ENCODE measurements at places on chromosomes 7 and 10. TPM values are rescaled to one million over a fixed set of nuclear protein-coding genes. Genes with fewer than 3 reads are reported as not detected.

The DLX6 gene
- total RNA-seq: 7.3 TPM

The EMX2 gene
- 1.5 TPM for total RNA-seq

The KLF14 gene
- 0.93 TPM for total RNA-seq

The SEC24C gene
- 77.8 TPM for total RNA-seq

The CPXM2 gene
- 17.5 TPM for total RNA-seq

The CCDC172 gene
- total RNA-seq: 31.4 TPM

The IFIT1B gene
- total RNA-seq: not detected

The MYL10 gene
- not detected for total RNA-seq

The GRM3 gene
- 0.47 TPM for total RNA-seq

DNA sequence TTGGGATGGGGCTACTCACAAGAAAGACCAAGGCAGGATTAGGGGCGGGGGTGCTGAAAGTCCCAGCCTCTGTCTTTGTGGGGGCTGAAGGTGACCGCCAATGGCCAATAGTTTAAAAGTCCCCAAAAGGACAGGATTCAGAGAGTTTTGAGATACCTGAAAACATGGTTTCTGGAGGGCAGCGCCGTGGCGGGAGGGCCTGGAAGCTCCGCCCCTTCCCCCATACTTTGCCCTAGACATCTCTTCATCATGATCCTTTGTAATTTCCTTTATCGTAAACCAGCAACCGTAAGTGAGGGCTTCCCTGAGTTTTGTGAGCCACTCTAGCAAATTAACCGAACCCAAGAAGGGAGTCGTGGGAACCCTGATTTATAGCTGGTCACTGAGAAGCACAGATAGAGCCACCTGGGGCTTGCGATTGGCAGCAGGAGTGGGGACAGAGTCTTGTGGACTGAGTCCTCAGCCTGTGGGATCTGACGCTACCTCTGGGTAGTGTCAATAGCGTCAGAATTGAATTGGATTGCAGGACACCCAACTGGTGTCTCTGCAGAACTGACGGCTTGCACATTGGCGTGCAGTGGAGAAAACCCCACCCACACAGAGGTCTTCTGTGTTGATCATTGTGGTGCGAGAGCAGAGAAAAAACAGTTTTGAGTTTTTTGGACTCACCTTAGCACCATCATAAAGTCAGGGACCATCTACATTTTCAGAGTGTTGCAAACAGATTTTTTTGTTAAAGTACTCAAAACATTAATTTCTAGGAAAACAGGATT is 169.3 kb downstream of the USP6NL start:
- DNase-seq: no peak

DNA sequence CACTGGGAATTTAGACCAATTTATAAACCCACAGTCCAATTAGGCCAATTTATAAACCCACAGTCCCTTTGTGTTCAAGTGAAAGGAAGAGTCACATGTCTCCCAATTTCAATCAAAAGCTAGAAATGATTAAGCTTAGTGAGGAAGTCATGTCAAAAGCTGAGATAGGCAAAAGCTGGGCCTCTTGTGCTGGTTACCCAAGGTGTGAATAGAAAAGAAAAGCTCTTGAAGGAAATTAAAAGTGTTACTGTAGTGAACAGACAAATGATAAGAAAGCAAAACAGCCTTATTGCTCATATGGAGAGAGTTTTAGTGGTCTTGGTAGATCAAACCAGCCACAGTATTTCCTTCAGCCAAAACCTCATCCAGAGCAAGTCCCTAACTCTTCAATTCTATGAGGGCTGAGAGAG is 245.0 kb downstream of the HDAC9 start:
- DNase-seq: no peak

DNA sequence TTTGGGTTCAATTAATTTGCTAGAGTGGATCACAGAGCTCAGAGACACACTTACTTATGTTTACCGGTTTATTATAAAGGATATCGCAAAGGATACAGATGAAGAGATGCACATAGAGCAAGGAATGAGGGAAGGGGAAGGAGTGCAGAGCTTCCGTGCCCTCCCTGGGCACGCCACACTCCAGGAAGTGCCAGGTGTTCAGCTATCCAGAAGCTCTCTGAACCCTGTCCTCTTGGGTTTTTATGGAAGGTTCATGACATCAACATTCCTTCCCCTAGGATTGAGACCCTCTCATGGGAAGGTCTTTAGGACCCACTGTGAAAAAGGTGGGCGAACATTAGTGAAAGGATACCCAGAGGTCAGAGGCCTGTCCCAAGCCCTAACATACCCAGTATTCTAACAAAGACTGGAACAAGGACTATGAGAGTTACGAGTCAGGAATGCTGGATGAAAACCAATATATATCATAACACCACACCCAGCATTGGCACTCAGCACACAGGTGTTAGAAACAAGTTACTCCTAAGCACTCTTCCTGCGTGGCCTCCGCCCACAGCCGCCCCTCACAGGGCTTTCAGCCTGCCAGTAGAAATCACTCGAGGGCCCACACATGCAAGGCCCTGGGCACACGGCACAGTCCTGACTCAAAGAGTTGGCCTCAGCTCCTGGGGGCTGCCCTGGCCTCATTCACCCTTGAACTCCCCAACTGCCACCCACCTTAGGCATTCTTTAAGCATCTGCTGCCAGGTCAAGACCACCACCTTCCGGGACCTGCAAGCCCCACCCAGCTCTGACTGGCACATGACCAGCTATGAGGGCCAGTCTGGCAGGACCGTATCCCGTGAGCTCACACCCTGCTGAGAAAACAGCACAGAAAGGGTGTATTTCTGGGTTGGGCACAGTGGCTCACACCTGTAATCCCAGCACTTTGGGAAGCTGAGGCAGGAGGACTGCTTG is 5.6 kb upstream of the AIFM2 start:
- no peak for DNase-seq

- DNase-seq: no peak
Observed at GRCh38 chr10:126854726-126855495, 50.3 kb upstream of the DOCK1 start.

GRCh38 chr10:381805-382204 is 246.6 kb downstream of the ZMYND11 start:
- DNase-seq: peak; percentile 4

DNA sequence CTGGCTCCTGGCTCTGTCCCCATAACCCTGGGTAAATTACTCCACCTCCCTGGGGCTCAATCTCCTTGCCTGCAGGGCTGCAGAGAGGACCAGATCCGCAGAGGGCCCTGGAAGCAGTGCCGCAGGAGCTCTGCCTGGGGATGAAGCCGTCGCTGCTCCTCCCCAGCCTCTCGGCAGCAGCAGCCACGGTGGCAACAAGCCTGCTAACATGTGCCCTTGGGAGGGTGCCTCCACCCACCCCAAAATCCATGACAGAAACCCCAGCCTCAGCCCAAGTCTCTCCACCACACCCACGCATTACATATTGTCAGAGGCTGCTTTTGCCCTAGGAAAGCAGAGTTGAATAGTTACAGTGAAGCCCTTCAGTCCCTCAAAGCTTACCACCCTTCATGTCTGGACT is 486.4 kb upstream of the FOXK1 start:
- no peak for DNase-seq

- DNase-seq: no peak
Observed at GRCh38 chr10:74234569-74234968, 83.5 kb downstream of the ADK start.

DNA sequence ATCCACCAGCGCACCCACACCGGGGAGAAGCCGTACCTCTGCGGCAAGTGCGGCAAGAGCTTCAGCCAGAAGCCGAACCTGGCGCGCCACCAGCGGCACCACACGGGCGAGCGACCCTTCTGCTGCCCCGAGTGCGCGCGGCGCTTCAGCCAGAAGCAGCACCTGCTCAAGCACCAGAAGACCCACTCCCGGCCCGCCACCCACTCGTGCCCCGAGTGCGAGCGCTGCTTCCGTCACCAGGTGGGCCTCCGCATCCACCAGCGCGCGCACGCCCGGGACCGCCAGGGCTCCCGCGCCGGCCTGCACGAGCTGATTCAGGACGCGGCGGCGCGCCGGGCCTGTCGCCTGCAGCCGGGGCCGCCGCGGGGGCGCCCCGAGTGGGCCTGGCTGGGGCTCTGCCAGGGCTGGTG is 17.7 kb downstream of the ZNF775 start:
- no peak for DNase-seq

DNA sequence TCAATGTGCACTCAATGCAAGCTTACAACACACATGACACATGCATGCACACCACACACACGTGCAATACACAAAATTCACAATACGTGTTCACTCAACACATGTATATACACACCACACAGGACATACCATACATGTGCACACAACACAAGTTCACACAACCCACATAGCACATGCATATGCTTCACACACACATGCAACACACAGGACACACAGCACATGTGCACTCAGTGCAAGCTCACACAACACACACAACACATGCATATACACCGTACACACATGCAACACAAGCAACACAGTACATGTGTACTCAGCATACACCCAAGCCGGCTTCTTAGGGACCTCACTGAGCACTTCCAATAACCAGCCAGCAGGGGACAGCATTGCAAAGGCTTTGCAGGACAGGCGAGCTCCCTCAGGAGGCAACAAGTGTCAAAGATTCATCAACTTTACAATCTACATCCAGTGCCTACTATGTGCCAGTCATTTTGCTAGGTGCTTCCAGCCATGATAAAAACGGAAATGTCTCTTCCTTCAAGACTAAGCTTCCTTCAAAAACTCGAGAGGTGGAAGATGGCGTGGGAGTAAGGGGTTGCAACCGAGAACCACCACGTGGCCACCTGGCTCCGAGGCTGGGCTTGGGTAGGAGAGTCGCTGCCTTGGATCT is 61.1 kb downstream of the JCAD start:
- DNase-seq: peak; percentile 90

GRCh38 chr10:5812283-5813090 is 747 bp downstream of the GDI2 start:
- DNase-seq: peak; percentile 43

DNA sequence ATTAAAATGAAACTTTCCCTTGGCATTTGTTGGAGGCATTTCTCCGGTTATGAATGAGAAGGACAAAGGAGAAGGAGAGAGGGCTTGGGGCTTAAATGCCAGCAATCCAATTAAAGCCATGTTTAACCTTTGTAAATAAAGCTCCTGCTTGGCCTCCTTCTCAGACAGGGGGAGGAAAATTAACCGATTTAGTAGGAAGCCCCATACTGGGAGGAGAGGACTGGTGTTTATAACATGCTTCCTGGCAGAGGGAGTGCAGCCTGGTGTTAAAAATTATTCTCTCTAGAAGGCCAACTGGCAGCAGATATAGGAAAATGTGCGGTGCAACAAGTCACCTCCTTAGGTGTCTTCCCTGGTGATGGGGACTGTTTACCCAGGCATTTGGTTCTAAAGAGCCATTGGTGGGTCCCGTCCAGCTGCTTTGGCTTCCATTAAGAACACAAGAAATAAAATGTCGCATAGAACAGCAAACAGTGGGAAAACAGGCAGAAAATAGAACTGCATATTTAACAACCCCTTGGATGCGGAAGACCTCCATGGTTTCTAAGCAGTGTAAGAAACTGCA is 846.5 kb downstream of the TYW1 start:
- DNase-seq: no peak

DNA sequence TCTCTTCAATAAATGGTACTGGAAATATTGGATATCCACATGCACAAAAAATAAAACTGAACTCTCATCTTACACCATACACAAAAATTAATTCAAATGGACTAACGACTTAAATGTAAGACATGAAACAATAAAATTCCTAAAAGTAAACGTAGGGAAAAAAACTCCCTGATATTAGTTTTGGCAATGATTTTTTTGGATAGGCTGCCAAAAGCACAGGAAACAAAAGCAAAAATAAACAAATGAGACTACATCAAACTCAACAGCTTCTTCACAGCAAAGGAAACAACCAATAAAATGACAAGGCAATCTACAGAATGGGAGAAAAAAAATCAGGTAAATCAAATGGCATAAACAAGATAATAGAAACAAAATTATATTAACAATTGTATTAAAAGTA is 65.7 kb downstream of the ORC5 start:
- no peak for DNase-seq

GRCh38 chr10:6729071-6729774 is 149.1 kb upstream of the PRKCQ start:
- DNase-seq: no peak

DNA sequence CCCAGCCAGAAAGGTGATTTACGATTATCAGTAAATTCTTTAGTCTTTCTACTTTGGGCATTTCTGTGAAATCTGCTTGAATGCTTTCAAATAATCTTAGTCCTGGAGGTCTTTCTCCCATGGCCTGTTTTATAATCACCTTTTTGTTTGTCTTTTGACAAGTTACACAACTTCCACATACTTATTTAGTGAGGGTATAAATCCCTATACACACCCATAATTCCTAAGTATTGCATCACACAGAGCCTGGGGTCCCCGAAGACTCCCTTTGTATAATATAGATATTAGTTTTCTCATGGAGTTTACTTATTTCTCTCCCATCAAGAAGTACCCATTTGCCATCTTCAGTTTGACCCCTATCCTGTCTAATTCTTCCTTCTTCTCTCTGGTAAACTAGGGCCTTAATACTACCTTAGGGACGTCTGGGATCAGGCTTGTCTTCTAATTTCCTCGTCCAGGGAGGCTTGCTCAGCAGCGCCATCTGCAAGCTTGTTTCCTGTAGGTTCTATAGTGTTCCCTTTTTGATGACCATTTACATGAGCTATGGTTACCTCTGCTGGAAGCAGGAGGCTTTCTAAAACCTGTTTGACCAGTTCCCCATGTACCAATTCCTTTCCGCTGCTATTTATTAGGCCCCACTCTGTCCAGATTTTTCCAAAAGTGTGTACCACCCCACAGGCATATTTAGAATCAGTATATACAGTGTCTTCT is 8.1 kb downstream of the DNAH11 start:
- DNase-seq: no peak

GRCh38 chr10:59881640-59882039 is 24.7 kb downstream of the CCDC6 start:
- no peak for DNase-seq

GRCh38 chr10:117596706-117597105 is 54.2 kb downstream of the EMX2 start:
- no peak for DNase-seq

DNA sequence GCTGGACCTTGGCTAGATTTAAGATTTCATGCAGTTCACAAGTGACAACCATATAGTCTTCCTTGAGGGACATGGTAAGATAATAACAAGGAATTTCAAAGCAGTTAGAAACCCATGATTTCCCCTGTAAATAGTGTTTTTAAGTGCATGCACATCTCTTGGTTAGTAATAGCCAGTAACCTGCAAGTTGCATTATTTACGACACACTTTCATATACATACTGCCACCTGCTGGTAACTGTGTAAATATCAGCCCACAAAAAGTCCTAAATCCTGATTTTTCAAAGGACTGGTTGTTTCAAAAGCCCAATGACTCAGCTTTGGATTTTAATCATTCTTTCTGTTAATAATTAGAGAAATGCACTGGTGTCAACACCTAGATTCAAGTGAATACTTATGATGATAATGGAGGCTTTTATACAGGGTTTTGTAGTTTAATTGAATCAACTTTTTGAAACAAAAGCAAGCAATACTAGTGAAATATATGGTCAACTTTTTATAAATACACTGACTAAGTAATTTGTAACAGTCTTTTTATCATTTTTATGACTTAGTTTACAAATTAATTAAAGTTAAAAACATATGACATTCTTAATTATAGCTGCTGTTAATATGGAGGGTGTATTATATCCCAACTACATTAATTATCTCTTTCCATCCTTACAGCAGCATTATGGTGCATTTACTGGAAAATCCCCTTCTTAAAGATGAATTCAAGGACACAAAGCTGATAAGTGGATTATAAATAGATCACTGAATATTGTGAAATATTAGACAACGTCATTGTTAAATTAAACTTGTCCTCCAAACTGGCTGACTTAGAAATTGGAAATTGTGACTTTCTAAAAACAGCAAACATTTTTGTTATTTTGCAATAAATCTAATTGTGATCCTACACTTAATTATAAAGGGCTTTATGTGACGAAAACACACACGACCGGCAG is 367.7 kb upstream of the SEMA3D start:
- peak; percentile 37 for DNase-seq

All from testis (tissue), 5 donors.